M059J (cell line): ENCODE measurements at places on chromosomes 2 and 18.

DNA sequence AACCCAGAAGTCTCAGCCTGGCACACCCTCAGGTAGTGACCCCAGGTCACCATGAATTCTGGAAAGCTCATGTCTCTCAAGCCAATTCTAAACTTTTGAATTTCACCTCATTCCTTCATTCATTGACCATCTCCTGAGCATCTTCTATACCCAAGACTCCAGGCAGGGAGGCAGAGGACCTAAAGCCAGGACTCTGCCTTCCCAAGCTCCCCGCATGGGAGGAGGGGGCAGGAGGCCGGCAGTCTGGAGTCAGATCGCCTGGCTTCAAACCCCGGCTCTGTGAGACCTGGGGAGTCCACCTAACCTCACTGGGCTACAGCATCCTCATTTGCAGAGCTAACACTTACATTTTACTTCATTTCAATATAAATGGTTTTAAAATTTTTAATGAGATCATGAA lies 59.0 kb downstream of the SMAD7 start:
- DNase-seq, result no peak

DNA sequence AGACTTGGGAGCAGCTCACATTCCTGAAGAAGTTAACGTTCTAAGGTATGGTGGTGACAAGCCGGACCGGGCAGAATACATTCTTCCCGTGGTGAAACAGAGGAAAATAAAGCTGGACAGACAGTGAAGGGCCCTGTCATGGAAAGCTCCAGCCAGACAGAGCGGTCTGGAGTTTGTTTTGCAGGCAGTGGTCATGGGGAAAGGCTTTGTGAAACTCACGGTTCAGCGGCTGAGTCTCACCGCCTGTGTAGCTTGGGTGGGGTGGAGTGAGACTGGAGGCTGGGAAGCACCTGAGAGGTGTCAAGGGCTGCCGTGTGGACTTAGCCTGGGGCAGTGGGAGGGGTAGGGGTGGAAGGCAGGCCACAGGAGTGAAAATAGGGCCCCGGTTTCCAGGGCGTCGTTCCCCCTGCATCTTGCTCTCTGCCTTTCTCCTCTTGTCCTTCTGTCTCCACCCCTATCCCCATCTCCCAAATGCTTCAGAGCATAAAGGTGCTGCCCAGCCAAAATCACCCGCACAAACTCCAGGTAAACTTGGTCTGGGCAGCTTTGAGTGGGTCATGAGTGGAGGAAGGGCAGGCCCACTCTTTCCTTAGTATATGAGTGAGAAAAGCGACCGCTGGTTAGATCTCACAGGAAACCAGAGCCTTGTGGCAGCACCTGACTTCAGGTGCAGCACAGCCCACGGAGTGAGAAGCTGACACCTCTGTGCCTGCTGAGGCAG lies 11.4 kb upstream of the SLC20A1 start:
- no peak for DNase-seq

- peak; percentile 4 for DNase-seq
Measured at GRCh38 chr2:189927823-189928222, 134.7 kb downstream of the MSTN start.

DNA sequence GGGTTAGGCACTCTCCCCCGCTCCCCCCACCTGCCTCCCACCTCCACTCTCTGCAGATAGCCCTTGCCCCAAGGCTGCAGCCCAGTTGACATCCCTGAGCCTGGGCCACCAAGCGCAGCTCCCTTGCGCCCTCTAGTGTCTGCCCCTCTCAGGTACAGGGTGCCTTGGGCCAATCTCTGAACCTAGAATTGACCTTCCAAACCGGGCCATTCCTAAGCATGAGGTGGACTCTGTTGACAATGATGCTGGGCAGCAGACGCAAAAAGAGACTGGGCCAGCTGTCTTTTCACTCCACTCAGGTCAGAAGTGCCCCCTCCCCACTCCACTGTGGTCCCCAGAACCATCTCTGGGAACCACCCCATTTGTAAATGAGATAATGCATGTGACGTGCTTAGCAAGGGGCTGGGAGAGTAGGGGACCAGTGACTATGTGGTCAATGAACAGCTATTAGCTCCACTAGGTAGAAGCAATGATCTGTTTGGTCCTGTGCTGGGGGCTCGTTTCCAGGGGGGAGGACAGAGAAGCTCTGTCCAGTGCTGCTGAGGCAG lies 43.3 kb upstream of the PLB1 start:
- peak; percentile 54 for DNase-seq

DNA sequence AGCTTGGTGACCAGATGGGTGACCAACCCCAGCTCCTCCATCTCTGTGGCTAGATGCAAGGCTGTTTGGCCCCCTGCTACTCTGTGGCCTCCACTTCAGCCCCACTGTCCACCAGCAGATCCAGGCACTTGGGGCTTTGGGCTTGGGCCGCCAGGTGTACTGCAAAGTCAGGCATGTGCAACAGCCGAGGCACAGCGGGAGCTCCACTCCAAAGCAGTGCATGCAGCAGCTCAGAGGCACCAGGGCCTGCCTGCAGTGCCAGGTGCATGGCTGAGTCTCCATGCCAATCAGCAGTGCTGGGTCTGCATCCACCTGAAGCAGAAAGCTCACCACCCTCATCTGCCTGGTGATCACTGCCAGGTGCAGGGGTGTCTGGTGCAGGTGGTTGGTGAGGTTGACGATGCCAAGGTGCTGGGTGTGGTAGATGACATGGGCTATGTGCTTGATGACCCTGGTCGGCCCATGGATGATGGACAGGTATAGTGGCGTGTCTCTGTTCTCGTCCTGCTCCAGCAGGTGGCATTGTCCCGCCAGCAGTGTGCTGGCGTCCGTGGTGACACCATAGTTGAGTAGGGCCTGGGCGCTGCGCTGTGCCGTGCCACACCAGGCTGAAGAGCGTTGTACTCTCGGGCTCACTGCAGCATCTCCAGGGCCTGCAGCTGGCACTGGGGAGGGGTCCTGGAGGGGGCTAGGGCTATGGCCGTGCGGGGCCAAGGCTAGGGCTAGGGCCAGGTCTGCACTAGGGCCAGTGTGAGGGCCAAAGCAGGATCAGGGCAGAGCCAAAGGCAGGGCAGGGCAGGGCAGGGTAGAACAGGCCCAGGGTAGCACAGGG lies 1.0 kb upstream of the ANKRD62 start:
- DNase-seq, result peak; percentile 21

DNA sequence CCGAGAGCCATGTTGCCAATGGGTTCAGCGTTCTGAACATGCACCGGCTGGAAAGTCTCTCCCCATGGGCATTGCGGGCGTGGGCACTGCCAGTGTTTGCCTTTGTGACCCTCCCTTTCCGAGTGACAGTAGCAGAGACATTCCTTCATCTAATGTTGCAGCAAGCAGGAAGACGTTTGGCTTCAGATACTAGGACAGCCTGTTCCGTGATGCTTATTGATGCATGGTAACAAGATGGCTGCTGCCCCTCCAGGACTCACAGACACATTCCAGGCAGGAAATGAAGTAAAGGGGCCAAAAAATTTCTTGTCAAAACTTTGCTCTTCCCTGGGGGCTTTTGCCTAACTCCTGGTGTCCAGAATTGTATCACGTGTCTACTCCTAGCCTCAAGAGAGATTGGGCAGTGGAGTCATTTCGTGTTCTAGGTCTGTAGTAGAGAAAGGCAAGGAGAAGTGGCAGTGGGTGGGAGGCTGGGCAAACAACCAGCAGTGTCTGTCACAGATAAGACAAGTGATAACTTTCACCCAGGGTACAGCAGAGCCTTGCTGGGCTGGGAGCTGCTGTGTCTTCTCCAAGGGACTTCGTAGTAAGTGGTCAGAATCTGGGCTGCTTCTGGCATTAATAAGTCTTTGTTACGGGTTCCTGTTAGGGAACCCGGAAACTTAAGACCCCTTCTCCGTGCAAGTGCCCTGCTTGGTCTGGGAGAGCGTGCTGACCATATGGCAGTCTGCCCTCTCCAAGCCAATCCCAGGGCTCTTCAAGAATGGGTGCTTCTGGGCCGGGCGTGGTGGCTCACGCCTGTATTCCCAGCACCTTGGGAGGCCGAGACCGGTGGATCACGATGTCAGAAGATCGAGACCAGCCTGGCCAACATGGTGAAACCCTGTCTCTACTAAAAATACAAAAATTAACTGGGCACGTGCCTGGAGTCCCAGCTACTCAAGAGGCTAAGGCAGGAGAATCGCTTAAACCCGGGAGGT lies 93.5 kb downstream of the TFCP2L1 start:
- no peak for DNase-seq

DNA sequence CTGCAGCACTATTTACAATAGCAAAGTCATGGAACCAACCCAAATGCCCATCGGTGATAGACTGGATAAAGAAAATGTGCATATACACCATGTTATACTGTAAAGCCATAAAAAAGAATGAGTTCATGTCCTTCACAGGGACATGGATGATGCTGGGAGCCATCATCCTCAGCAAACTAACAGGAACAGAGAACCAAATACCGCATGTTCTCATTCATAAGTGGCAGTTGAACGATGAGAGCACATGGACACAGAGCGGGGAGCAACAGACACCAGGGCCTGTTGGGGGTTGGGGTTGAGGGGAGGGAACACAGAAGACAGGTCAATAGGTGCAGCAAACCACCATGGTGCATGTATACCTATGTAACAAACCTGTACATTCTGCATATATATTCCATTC lies 33.5 kb downstream of the HNMT start:
- DNase-seq, result no peak

DNA sequence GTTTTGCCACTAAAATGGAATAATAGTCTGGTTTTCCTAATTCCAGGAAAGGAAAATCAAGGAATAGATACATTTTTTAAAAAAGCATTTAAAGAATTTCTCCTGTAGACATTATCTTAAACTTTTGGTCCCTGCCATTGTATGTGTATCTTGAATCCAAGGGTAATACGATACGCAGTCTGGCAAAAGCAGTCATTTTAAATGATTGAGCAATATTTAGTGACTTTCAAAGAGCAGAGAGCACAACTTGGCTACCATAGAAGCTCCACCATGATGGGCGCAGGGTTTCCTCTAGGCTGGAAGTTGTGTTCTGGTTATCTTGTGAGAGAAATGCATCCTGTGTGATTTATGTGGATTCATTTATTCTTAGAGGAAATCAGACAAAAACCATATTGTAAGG lies 92.9 kb downstream of the NEDD4L start:
- DNase-seq, result no peak

DNA sequence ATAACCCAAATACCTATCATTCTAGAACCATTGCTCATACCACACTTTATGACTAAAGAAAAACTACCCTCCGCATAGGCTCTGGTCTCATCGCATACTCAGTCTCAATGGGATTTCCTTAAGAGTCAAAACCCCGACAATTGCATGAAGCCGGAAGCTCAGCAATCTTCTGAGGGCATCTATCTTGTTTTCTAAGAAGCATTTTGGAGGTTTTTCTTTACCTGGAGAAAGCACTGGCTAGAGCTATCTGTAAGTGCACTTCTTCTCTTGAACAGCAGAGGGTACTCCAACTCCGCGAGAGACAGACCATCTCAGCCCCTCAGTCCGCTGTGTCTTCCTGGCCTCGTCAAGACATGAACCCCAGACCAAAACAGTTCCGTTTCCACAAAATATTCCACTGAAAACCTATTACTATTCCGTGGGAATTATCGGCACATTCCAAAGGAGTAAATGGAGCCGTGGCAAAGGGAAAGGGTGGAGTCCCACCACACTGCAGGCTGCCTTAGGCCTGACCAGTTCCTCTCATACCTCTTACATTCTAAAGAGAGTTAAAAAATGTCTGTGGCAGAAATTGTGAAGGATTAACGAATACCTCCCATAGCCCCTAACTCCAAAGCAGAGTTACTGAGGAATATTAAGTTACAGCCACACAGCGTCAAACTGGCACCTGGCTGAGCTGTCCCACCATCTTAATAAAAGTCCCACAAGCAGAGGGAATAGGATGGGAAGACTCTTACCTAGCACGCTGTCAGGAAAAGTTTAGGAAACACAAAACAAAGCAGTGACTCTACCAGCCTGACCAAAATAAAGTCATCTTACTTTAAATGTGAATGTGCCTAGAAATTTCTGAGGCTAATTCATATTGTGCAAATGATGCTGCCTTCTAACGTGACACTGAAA lies 325.6 kb upstream of the VRK2 start:
- peak; percentile 71 for DNase-seq

DNA sequence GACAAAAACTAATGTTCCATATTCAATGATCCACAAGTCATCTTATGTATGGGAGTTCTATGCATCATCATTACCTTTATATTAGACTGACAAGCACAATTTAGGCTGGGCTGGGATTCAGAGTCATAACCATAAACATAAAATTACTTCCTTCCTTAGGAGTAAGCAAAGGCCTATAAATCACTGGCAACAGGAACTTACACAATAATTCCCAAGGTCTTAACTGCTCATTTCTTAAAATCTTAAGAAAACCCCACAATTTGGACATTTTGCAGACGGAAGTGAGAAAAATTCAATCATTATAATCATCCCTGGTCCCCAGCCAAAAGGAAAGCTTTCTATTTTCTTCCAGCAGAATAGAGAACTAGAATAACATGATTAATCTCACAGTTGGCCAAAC lies 232.3 kb downstream of the DYM start:
- DNase-seq, result no peak

- DNase-seq, result no peak
Measured at GRCh38 chr2:165251366-165251765, 12.2 kb downstream of the SCN2A start.

- DNase-seq, result no peak
Measured at GRCh38 chr2:148917431-148917830, 42.4 kb downstream of the KIF5C start.

DNA sequence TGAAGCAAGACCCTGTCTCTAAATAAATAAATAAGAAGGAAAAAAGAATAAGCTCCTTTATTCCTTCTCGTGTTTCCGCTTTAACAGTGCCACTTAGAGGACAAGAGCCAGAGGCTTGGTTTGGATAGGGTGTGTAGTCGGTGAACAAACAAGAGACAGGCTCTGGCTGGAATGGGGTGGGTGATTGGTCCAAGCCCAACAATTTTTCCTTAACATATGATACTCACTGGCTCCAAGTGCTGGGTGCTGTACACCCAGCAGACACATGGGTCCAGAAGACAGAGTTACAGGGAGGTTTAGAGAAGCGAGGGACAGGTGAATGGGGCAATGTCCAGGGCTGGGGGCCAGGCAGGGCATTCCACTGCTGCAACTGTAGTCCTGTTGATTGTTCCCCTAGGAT lies 77.8 kb downstream of the NCAPH start:
- peak; percentile 30 for DNase-seq

GRCh38 chr2:9968553-9969497 lies 17.3 kb downstream of the GRHL1 start:
- DNase-seq, result no peak

DNA sequence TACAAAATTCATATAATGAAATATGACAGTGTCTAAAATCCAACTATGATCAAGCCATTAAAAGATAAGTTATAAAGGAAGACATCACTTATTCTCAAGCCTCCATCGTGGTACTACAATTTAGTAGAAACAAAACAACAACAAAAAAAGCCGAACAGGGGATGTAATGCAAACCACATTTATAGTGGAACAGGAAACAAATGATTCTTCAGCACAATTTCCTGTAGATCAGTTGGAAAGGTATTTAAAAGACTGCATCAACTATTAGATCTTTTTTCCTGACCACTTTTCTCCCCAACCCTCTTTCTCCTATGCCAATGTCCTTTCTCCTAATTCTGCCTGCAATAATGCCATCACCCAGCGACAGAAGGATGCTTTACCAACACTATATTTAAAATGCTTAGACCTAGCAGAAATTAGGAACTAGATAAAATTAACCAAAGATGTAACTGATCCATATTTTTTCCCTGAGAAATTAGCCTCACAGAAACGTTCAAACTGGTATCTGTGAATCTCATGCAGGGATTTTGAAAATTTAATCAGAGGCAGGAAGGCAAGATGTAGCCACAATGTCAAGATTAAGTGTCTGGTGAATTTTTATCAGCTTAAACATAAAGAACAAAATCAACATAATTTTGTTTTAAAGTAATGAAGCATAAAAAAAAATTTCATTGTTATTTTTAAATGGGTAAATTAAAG lies 271.4 kb downstream of the TCF4 start:
- DNase-seq, result no peak

- DNase-seq, result no peak
Measured at GRCh38 chr18:74268933-74269620, 22.7 kb downstream of the CYB5A start.
